ENCODE measurements at places on chromosomes 7 and 10.

DNA sequence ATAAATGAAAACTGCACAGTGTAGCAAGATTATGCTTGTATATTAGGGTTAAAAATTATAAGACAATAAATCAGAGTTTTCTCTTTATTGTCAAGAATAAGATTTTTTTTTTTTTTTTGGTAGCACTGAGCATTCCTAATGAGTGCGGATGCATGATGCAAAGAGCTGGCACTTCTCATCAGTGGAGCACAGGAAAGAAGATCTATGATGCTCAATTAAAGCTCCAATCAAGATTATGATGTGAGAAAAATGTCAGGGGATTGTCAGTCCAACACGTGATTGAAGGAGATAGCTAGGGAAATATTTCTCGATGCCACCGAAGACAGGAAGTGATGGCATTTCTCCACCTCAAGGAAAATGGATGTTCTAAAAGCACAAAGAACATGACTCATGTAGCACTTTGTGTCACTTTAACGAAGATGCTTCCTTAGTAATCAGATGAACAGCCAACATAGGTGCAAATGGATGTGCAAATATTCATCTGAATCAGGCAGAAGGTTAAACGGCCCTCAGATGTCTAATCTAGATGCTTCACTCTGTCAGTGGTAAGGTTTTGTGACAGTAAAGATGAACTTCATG lies 240.9 kb downstream of the THSD7A start:
- DNase-seq, result no peak

- DNase-seq, result no peak
These were observed 77.8 kb downstream of the NAMPT start for GRCh38 chr7:106206826-106207541.

DNA sequence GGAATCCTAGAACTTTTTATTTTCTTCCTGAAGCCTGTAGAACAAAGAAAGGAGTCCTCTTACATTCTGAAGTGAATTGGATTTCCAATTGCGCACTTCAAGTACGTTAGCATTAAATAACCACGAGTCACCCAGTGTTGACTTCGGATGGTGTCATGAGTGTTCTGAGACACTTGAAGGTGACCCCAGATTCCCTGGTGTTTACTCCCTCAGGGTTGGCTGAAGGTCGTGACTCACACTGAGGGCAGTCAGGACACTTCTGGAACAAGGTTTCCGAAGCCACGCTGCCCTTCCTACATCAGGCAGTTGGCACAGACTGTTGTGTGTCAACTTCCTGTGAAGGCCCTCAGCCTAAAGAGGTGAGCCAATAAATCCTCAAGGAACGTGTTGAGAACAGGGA lies 186.6 kb upstream of the CELF2 start:
- no peak for DNase-seq

DNA sequence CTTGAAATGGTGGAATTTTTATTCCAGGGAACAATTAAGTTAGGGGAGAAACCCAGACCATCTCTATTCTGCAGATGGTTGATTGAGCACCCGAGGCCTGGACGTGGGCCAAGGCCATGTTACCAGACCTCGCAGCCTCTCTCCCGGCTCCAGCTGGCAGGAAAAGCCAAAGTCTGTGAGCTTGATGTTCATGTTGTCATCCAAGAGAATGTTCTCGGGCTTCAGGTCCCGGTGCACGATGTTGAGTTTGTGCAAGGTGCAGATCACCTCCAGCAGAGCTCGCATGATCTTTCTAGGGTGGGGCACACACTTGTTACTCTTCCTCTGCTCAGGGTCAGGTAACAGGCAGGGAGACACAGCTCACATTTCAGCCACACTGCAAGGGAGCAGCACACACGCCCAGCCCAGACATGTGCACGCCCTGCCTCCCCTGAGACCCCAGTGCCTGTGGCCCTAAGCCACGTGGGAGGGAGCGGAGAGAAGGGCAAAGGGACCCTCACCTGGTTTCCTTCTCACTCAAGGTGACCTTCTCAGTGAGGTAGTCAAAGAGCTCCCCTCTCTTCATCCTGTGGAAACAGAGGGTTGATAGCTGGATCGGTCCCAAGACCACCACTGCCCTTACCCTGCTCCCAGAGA lies 9.5 kb downstream of the PHKG1 start:
- no peak for DNase-seq

DNA sequence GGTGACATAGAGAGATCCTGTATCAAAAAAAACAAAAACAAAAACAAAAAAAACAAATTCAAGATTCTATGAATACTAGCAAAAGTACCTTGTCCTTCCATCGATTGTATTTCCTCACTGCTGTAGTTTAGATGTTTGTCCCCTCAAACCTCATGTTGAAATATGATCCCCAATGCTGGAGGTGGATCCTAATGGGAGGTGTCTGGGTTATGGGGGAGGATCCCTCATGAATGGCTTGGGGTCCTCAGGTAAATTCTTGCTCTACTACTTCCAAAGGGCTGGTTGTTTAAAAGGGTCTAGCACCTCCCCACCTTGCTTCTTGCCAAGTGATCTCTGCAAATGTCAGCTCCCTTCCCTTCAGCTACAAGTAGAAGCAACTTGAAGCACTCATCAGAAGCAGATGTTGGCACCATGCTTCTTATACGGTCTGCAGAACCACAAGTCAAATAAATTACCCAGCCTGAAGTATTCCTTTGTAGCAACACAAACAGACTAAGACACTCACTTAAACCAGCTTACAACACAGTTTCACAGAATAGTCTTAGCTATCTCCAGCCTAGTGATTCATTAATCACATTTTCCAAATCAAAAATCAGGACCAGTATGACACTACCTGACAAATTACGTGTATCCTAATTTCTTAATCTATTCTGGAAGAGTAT lies 20.7 kb downstream of the ABI1 start:
- no peak for DNase-seq

- DNase-seq, result no peak
These were observed 68.5 kb upstream of the BMPER start for GRCh38 chr7:33836797-33837355.

GRCh38 chr7:19397911-19398310 lies 252.7 kb upstream of the FERD3L start:
- DNase-seq, result no peak

DNA sequence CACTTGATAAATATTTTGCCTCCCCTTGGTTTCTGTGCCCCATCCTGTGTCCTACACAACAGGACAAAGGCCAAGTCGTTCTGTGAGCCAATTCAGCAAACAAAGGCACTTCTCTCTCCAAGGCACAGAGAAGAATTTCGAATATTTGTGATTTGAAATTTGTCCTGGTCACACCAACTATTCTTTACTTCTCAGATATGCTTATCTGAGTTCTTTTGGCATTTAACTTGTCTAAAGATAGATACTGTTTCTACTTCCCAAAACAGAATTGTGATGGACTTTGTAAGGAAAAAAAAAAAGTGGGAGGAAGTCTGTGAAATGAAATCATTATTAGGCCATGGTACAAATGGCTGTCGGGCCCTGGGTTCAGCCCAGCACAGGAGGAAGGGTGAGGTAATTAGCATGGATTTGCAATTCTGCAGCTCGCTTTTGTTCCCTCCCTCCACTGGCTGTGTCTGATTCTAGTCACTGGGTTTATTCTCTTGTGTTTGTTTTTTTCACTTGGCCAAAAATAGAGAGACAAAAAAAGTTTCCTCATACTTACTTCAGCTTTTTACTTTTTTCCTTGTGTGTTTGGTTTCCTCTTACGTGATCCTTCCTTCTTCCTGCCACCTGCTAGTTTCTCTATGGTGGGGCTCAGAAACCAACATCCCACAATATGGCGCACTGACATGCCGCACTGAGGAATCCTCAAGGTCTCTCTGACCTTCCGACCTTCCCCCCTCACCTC lies 108.2 kb upstream of the MKLN1 start:
- DNase-seq, result no peak

DNA sequence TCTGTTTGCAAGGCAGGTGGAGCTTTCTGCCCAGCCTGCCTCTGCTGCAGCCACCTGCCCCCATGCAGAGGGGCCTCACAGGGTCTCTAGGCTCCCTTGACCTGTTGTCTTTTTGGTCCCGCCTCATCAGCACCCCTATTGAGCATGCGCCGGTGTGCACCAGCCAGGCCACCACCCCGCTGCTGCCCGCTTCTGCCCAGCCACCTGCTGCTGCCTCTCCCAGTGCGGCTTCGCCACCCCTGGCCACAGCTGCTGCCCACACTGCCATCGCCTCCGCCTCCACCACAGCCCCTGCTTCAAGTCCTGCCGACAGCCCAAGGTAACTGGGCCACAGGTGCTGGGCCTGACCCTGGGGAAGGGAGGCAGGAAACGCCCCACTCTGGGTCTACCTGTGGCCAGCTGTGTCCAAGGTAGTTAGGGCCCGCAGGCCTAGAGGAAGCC lies 38.1 kb downstream of the LDB3 start:
- no peak for DNase-seq

- no peak for DNase-seq
These were observed 64.4 kb downstream of the STK17A start for GRCh38 chr7:43647339-43647672.

- no peak for DNase-seq
These were observed 1127.7 kb upstream of the LRRTM3 start for GRCh38 chr10:65798133-65798532.

DNA sequence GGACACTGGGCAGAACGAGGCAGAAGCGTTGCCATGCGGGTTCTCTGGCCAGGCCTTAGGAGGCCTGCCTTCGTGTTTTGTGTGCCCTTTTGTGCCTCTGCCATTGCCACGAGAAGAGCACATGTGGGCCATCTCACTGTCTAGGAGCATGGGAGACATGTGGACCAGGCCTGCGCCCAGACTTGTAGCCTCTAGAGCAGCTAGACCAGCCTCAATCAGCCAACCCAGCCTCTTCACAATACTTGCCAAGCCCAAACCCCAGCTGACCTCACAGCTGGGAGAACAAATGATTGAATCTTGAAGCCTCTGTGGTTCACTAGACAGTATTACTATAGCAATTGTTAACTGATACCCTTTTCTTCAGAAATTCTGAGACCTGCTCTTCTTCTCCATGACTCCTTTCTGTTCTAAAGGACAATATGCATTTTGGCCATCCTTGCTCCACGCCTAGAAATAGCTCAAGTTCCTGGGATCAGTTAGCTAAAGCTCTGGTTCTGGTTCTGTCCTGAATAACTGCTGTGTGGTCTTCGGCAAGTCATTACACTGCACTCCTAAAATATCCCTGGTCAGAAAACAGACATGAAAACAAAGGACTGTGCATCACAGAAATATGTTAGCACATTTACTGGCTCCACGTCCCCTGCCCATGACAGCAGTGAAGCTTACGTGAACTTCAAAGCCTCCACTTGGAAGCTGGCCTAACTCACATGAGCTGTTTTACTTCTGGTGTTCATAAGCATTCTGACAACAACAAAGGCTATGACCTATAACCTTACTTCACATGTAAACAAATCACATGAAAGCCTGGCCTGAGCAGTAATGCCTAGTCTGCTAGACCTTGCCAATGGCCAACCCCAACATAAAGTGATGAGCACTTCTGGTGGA lies 72.3 kb upstream of the MKRN1 start:
- DNase-seq, result no peak

- no peak for DNase-seq
These were observed 91.1 kb downstream of the AHCYL2 start for GRCh38 chr7:129315960-129316359.

GRCh38 chr10:12985347-12985746 lies 16.2 kb downstream of the CCDC3 start:
- DNase-seq, result no peak

DNA sequence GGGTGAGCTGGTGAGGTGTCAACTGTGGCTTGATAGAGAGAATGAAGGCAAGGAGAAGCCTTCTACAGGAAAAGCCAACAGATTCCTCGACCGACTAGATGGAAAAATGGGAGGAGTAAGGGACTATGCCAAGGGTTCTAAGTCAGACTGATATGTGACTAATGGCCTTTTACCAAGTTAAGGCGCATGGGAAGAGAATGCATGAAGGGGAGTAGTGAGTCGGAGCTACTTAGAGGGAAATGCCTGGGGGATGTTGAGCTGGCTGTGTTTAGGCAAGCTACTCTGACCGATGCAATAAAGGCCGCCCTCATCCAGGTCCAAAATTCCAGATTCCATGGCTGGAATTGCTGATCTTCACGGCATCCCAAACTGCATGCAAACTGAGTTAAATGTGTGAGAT lies 48.2 kb downstream of the APBB1IP start:
- no peak for DNase-seq

GRCh38 chr10:121054874-121055273 lies 203.7 kb downstream of the WDR11 start:
- DNase-seq, result no peak

GRCh38 chr10:15420858-15421257 lies 49.8 kb upstream of the FAM171A1 start:
- DNase-seq, result no peak

DNA sequence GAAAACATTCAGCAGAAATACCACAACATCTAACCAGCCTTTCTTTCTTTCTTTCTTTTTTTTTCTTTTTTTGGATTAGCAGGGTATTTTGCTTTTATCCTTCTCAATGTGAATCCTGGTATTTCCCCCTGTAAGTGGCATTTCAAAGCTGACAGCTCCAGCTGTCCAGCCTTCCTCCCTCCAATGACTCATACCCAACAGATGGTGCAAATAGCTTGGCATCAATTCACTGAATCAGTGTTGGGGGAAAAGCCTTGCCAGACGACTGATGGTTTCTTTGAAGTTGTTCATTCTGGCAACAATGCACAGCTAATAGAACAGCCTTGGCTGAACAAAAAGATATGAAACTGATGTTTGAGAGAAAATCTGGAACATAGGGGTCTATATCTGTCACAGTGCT lies 316.8 kb upstream of the STEAP1 start:
- no peak for DNase-seq

DNA sequence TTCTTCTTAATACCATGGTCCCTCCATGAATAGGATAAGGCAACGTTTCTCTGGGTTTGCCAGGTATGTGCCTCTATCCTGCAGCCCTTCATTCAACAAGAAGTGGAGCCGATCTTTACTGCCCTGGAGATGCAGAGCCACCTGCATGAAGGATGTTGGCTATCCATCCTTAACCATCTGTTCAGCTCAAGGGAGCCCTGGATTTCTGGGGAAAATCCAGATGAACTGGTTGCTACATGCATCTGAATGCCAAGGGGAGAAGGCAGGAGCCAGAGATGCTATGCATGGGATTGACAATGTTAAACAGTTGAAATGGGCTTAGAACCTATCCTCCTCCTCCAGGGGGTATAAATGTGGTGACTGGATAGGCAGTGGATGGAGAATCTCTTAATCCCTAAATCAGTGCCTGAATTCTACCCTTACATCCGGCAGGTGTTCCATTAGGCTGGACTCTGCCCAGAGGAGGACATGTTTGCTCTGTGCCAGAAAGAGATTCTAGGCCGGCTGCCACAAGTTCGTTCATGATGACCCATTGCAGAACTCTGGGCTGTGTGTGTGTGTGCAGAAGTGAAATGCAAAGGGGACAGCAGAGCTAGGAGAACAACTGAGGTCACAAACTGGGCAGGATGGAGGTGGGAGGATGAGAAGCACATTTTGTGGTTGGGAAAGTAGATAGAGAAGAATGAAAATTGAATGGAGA lies 15.6 kb downstream of the CPED1 start:
- DNase-seq, result no peak

DNA sequence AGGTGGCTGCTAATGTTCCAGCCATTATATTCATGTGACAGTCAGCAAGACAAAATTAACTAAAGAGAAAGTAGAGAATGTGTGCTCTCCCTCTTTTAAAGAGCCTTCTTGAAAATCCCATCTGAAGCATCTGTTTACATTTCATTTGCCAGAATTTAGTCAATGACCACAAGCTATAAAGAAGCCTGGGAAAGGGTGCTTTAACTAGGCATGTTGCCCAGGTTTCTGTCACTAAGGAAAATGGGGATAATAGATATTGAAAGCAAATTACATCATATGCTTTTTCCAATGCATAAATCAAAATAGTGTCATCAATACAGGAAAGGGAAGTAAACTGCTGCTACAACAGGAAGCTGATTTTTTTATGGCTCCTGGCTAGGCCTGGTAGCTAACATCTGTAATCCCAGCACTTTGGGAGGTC lies 67.7 kb downstream of the ELAPOR2 start:
- DNase-seq, result no peak
